Fibroblast of villous mesenchyme (primary cell): ENCODE measurements at places on chromosomes 16 and 17.

DNA sequence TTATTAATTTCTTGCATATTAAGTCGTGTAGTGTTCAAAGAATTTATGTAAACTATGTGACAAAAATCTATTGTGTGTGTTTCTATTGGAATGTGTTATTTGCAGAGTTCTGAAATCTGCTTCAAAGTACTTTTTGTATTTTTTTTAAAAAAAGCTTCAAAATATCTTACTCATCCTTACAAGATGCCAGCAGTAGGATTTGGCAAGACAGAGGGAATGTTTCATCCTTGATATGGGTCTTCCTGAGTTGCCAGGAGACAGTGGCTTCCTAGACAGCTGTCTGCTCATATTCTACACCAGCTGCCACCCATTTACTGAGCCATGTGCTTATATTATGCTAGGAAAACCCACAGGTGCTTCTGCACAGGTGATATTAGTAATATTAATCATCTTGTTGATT is 36.4 kb downstream of the EFCAB5 start:
- no peak for DNase-seq

- no peak for DNase-seq
Observed at GRCh38 chr16:85328676-85329058, 216.4 kb upstream of the CIBAR2 start.

DNA sequence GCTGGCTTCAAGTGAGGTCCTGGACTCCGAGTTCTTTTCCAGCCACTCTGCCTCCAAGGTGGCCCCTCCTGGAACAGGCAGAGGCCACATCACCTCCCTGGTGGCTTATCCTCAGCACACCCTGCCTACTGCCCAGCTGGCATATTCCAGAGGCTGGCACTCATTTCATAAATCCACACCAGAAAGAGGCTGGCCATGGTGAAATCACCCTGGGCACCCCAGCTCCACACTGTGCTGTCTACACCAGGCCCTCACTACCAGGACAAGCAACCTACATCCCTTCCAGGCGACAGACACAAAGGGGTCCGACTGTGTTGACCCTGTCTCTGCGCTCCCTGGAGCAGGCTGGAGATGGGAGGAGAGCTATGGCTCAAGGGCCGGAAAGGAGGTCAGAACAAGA is 100.2 kb downstream of the C16orf78 start:
- DNase-seq: no peak

DNA sequence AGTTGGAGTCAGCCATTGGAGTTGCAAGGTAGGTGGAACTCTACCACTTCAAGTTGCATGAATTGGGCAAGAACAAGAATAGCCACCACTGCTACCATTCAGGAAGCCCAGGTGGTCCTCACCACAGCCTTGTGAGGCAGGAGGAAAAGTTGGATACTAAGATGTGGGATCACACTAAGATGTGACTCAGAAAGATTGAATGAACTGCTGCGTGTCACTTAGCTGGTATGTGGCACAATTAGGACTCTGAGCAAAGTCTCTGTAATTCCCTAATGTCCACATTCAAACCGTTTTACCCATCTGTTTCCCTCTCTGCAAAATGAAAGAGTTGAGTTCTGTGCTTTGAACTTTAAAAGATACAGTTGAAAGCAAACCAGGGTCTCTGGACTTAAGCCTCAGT is 44.7 kb upstream of the HS3ST3A1 start:
- no peak for DNase-seq

DNA sequence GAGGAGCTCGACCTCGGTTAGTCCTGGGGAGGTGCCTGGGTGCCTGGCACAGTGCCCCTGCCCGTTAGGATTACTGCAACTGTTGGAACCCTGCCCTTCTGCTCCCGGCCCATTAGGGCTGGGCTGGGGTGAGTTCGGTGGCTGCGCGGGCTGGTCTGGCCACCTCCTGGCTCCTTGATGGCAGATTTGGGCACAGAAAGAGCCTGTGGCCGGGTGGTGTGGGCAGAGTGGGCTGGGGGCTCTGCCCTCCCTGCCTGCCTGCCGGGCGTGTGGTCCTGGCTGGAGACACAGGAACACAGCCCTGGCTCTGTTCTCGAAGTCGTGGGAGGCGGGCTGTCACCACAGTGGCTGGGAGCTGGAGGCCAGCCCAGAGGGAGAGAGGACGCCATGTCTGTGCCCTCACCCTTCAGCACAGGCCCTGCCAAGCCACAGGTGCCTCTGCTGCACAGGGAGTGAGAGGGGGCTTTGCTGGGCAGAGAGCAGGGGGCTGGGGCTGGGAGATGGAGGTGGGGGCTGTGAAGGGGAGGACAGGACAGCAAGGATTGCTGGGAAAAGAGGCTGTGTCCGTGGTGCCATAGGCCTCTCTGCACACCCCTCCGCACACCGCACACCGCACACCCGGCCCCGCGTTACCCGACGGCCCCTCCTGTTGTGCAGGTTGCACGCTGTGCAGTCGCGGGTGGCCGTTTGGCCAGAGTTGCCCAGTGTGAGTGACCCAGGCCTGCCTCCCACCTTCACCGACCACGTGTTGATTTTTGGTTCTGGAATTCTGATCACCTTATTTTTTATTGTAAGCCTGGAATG is 236.6 kb upstream of the GSE1 start:
- no peak for DNase-seq

DNA sequence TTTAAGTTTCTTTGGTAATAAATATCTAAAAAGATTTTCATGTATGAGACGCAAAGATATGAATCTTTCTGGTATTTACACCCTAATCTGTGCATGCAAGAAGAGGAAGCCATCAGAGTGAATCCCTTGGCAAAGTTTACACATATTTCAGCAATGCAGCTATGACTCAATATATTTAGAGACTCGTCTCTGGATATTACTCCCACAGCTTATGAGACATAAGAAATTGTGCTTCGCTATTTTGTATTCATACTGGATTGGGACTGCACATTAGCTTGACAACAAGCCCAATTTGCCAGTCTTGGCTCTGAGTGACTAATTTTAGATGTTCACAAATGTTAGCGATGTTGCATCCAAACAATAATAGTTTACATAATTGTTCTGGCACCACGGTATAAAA is 532.0 kb downstream of the CDH11 start:
- peak; percentile 46 for DNase-seq

DNA sequence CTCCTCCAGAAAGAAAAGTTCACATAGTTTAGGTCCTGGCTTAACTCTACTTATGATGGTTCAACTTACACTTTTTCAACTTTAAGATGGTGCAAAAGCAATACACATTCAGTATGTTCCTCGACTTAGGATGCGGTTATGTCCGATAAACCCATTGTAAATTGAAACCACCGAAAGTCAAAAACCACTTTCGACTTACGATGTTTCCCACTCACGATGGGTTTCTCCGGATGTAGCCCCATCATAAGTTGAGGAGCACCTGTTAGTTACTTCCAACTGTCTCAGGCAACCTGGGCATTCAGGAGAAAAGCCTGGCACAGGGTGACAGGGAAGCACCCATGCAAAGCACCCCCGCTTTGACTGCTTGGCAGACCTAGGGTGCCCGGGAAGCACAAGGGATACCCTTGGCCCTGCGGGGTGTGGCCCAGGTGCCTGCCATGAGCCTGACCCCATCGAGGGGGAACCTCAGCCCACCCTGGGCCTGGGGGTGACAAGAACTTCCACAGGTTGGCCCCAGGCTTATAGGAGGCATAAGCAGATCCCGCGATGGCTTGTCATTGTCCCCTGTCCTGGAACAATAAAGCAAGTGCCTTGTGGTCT is 14.0 kb downstream of the UNC119 start:
- no peak for DNase-seq

DNA sequence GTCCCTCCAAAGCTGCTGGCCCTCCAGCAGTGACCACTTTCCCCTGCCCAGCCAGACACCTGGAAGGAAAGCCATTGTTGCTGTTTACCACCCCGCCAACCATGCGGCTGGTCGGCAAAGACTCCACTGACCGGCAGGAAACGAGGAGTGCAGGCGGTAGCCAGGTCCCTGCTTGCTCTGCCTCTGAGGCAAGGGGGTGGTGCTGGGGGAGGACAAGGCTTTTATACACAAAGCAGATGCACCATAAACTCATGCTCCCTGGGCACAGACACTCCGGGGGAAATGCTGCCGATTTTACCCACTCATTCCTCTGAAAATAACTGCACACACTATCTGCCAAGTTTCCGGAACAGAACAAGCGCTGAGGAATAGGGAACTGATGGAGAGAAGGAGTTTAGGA is 62.8 kb upstream of the GRIN2A start:
- DNase-seq: no peak

DNA sequence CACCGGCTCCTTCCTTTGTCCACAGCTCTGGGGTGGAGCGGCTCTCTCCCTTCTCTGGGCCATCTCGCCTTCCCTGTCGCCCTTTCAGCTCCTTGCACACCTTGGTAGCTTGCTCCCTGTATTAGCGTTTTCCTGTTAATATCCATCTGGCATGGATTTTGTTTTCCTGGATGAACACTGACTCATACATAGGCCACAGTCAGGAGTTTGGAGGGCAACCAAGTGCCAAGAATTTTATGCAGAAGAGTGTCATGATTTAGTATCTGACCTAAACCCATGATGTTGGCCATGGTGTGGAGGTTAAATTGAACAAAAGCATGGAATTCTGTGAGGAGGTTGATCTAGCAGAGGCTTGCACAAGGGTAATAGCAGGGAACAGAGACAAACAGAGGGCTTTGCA is 180.9 kb downstream of the AIPL1 start:
- DNase-seq: no peak

GRCh38 chr16:77273815-77274214 is 74.6 kb downstream of the SYCE1L start:
- peak; percentile 60 for DNase-seq

DNA sequence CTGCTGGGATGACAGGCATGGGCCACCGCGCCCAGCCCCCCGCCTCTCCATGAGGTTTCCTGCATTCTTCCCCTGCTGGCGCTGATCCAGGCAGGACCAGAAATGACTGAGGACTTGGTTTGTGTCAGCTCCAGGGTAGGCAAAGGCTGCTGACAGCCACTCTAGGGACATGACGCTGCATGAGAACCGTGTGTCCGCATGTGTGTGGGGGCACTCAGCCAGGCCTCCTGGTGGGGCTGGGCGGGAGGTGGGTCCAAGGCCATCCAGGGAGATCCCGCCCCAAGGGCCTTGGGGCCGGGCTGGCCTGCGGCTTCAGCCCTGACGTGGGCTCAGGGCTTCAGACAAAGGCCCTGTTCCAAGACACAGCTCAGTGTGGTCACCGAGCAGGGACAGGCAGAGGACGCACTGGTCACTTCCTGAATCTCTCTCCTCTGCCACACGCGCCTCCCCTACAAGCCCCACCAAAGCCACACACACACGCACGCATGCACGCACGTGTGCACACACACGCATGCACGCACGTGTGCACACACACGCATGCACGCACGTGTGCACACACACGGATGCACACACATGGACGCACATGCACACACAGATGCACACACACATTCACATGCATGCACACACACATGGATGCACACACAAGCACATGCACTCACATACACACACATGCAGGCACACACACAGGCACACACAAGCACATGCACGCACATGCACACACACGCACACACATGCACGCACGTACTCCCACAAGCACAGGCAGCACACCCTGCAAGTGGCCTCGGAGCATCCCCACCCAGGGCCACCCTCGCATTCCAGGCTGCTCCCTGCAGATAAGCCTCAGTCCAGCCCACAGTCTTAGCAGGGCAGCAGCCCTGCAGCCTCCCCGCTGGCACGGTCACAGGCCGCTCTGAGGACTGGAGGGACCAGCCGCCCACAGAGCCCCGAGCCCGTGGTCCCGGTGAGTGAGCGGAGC is 5.3 kb upstream of the TMEM204 start:
- DNase-seq: peak; percentile 22

GRCh38 chr17:64470625-64471024 is 21.7 kb downstream of the MILR1 start:
- no peak for DNase-seq

DNA sequence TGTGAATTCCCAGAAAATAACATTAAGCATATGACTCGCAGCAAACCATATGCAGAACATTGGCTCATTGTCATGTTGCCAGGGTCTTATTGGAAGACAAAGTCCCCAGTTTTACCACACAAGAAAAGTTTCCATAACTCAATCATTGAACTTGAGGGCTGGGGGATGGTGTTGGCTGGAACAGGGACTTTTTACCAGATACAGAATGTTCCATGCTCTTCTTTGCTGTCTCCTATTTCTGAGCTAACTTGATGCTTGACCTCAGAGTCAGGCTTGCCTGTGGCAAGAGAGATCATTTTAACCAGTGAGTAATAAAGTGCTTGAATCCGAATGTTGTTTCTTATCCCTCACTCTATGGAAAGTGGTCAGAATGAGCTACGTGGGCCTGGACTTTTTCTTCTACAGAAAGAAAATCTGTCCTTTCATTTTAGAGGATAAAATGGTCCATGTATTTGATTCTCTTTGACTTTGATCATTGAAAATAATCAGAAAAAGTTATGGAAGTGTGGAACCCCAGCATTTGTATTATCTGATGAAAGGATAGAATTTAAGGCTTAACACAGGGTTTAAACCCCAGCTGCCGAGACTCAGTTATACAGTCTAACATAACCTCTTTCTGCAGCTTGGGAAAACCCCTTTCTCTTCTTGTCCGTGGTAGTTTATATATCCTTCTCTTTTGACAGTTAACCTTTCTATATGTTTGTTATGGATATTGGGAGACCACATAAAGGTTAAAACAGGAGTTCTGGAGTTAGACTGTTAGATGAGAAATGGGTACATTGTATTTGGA is 67.0 kb downstream of the TUBD1 start:
- DNase-seq: peak; percentile 88

- no peak for DNase-seq
Observed at GRCh38 chr17:28415886-28416285, 9.9 kb upstream of the SLC46A1 start.

GRCh38 chr17:11242411-11242810 is 1.4 kb downstream of the SHISA6 start:
- no peak for DNase-seq
